AG09319 (cell line): ENCODE measurements at places on chromosomes 7 and 10.

- DNase-seq, result no peak
These were observed 65.3 kb upstream of the MDFIC start for GRCh38 chr7:114856625-114857024.

DNA sequence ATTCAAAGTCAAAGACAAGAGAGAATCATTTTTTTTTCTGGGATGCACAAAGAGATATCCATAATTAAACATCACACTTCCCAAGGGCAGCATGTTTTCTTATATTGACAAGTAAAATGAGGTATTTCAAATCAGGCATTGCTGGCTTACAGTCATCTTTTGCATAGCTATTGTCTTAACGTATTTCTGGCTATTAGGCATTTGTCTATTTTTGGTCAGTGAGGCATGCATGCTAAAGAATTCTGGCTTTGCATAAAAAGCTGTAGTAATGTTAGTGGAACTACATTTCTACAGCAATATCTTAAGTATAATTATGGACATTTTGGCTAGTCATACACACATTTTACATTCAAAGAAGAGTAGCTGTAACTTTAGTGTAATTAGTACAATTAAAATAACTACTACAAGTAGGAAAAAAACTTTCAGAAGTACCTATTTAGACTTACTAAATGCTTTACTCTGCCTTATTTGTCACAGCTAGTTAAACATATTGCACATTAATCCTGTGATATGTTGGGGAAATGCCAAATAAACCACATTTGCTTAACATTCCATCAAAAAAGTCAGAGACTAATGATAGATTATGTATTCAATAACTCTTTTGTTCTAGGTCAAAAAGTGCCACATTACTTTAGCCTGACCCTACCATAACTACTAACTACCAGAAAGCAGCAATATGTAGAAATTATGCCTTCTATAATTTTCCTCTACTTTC, 76.4 kb downstream of the RELN start:
- no peak for DNase-seq

- peak; percentile 37 for DNase-seq
These were observed 186.2 kb downstream of the MACC1 start for GRCh38 chr7:20030915-20031362.

- no peak for DNase-seq
These were observed 5.6 kb upstream of the BPGM start for GRCh38 chr7:134640842-134641715.

GRCh38 chr7:16055263-16055976, 365.9 kb downstream of the CRPPA start:
- DNase-seq, result no peak

GRCh38 chr10:63583909-63584724, 62.9 kb downstream of the REEP3 start:
- DNase-seq, result no peak

GRCh38 chr10:125792342-125793300, 17.0 kb upstream of the MMP21 start:
- no peak for DNase-seq
